NCI-H1048 (cell line): ENCODE measurements at places on chromosomes 2 and 18.

DNA sequence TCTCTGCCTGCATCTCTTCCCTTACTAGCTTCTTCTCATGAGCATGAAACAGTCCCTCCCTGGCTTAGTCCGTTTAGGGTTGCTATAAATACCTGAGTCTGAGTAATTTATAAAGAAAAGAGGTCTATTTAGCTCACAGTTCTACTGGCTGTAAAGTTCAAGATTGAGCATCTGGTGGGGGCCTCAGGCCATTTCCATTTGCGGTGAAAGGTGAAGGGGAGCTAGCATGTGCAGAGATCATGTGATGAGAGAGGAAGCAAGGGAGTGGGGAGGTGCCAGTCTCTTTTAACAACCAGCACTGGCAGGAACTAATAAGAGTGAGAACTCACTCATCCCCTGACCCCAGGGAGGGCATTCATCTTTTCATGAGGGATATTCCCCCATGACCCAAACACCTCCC, 26.8 kb downstream of the RHBDD1 start:
- DNase-seq = no peak

GRCh38 chr18:64710105-64710861, 561.4 kb upstream of the LINC00305 start:
- no peak for DNase-seq

DNA sequence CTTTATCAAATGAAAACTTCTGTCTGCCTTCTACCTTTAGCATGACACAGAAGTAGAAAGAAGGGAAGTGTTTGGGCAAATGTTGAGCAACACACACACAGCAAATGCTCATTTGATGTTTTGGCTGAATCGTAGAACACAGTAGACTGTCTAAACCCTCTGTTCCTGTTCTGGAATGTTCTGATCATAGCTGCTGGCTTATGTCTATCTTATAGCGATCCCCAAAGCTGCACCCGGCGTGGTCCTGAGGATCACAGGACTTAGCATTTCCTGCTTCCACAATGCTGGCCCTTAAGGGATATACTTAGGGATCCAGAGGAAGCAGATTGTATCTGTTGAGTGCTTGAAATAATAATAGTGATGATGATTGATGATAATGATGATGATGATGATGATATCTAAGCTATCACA, 15.2 kb downstream of the GNLY start:
- DNase-seq = no peak

DNA sequence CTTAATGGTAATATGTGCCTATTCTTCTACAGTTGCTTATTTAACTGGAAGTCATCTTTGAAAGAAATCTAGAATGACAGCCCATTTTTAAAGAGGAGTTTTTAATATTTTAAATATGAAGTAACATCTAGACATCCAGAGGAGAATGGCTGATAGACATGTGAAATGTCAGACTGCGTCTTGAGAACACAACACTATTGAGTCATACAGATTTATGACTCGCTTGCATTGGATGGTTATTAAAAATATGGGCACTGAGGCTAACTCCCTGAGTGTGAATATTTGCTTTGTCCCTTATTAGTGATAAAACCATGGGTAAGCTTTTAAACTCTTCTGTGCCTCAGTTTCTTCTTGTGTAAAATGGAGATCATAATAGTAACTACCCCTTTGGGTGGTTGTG, 22.9 kb downstream of the TDRD15 start:
- DNase-seq = no peak

- no peak for DNase-seq
Observed at GRCh38 chr2:230135130-230135525, 66.4 kb upstream of the SLC16A14 start.

GRCh38 chr2:40820319-40820718, 368.4 kb upstream of the SLC8A1 start:
- DNase-seq = no peak

GRCh38 chr2:198591586-198591985, 787.2 kb downstream of the PLCL1 start:
- DNase-seq = no peak

DNA sequence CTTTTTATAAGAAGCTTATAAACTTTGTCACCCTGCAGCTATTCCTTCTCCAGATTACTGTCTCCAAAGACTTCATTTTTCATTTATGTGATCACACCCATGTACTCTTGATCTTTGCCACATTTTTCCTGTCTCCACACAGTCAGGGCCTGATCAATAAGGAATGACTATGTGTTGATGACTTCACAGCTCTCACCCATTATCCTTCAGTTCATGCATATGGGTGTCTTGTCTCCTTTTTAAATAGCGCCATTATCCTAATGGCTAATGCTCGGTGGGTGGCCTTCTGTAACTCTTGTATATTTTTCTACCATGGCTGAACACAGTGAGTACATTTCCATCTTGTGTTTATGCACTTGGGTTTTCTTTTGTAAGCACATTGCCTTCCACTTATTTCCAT, 335.7 kb upstream of the NRP2 start:
- no peak for DNase-seq

DNA sequence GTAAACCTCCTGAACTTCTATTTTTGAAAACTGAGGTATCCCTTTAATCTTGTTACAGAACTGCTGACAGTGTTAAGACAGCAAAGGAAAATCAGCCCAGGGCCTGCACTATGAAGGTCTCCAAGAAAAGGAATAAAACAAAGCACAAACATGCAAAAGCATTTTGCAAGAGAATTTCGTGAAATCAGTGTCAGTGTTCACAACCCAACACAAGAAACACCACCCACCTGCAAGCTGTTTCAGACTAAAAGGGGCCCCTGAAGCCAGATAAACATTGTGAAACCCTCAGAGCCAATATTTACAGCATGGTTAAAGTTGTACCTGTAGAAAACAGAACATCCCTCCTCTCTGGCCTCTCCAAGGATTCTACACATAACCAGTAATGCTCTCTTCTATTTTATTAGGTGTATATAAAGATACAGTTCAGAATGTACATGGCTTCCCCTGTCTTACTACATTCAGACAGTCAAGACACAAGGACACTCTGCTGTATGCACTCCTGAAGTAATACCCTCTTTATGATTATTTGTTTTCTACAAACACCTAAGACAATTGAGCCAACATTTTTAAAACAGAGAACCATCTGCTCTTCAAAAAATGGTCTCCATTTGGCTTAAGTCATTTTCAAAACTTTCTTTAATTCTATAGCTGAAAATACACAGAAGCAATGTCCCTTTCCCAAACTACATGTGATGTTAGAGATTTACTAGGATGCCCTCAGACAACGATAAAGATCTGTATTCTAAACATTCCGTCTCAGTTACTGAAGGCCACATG, 149.5 kb upstream of the ZFP36L2 start:
- DNase-seq = no peak

DNA sequence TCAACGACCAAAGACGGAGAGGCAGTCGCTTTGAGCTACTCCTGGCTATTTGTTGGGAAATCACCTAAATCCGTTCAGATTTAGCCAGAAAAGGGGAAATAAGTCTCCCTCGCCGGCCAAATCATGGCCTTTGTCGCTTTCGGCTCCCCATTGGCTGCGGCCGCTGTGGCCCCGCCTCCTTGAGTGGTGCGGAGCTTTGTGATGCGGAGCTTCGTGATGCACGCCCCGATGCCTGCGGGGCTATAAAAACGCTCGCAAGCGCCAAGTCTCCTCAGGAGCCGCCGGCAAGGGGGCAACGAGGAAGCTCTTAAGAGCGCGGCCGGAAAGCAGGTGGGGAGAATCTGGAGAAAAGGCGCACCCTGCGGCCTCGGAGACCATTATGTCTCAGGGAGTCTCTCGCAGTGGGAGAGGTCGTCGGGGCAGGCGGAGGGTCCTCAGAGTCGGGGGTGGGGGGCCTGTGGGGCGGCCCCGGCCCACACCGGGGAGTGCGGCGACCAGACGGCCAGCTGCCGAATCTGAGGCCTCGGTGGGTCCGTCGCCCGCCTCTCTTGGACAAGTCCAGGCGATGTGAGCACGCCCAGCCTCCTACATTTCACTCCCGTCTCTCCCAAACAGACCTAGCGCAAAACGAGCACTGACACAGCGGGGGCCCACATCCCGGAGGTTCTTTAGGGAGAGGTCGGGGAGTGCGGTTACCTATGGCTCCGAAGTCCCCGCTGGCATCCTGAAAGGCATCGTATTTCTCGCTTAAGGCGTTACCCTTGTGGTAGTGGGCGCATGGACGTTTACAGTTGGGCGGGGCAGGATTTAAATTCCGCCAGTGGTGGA, at the start of gene CABYR:
CABYR (plus strand) TSS at position 274 of the 828 bp plus-strand sequence. CDS start 4,053 bp downstream, outside the sequence.
- peak; percentile 76 for DNase-seq
